Stimulated activated CD8-positive, alpha-beta memory T cell treated with anti-CD3 and anti-CD28 coated beads, Interleukin-2, amount 100 ng/mL, for 1 hour (primary cell): ENCODE measurements at places on chromosomes 2 and 18.

DNA sequence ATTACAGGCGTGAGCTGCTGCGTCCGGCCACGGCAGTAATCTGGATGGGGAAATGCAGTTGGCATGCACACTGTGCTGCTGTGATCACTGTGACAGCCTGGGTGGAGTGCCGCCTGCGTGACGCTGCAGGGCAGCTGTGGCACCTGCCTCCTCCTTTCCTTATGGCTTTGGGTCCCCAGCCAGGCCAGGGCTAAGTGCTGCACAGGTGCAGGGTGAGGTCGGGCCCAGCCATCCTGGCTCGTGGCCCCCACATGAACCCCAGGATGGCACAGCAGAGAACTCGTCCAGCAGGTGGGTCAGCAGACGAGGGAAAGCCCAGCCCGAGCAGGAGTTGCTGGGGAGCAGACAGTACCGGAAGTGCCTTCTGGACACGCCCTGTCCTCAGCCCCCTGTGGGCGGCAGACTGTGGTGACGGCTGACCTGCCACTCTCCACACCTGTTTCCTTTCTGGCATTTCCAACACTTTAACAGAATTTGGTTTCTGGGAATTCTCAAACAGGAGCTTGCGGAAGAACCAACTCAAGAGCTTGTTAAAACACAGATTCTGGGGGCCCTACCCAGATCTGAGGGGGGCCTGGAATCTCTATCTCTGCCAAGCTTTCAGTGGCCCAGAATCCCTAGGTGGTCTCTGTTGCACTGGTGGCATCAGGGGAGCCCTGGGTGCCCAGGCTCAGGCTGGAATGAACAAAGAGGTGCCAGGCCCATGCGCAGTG, 16.9 kb downstream of the HS1BP3 start:
- DNase-seq: no peak

GRCh38 chr2:71896385-71897136, 251.1 kb downstream of the CYP26B1 start:
- no peak for DNase-seq

GRCh38 chr2:168614172-168615018, 158.3 kb downstream of the CERS6 start:
- DNase-seq: no peak

DNA sequence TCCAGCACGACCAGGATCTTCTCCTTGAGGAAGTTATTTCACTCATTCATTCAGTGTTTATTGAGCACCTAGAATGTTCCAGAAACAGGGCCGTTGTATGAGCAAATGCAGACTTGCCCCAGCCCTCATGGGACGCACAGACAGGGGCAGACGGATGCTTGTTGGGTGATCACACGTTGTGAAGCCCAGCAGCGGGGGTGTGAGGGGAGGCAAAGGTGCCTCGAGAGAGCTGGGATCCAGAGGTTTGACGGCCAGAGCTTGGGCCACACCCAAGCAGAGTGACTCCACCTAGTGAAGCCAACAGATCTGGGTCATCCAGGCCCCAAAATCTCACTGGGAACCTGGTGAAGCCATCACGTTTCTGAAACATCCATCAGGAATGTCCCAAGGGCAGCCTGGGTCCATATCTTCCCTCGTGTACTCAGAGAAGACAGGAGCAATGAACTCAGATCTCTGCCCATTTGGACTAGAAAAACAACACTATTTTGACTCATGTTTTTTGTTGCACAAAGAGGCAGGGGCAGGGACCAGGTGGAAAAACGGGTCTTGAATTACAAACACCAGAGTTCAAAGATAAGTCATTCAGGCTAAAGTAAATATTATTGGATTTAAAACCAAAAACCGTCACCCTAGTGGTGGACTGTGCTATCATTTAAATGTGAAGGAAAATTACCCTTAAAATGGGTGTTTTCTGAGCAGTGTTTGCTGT, 54.9 kb upstream of the RBM44 start:
- DNase-seq: no peak

- DNase-seq: no peak
These were observed 648.0 kb downstream of the SLC4A3 start for GRCh38 chr2:220275454-220275853.

DNA sequence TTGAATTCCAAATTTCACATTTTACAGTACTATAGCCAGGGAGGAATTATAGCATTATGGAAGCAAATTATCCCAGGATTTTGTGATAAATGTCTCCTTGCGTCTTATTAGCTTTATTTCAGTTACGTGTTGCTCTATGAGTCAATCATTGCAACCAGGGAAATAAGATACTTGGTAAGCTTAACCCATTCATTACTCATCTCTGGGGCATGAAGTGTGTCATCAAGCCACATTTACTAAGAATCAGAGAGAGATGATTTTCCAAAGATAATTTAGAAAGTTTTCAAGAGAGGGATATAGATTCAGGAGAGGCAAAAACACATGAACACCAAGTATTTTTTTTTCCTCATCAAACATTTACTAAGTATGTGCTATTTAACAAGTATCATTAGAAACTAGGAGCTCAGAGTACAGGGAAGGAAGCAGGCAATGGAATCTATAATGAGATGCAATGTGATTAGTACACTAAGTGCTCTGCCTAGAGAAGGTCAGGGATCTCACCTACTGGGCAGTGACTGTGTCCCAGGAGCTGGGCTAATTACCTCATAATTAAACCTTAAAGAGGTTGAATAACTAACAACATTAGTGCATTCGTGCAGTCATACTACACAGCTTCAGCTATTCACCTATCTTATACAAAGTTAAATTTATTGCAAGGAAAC, 217.8 kb upstream of the NXPH2 start:
- DNase-seq: no peak

- no peak for DNase-seq
These were observed 179.2 kb downstream of the NDUFA10 start for GRCh38 chr2:239845968-239846367.

DNA sequence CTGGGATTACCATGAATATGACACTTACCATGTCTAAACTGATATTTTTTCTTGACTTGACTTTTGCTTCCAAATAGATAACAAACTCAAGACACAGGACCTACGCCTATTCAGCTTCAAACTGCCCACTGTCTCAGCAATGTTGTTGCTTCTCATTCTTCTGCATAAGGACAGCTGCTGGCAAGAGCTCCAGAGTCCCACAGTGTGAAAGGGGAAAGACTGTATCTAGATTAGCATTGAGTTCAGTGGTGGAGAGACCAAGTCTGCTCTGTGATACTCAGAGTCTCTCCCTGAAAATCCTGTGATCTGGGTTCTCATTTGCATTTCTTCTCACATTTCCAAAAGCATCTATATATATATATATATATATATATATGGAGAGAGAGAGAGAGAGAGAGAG, 247.9 kb upstream of the NT5C1B start:
- no peak for DNase-seq

- DNase-seq: no peak
These were observed 1.0 kb downstream of the PSTPIP2 start for GRCh38 chr18:46070815-46071652.

GRCh38 chr2:217948351-217948791, 54.4 kb downstream of the TNS1 start:
- DNase-seq: no peak
